ENCODE measurements at places on chromosomes 1 and 21.
A peak's percentile ranks its signal among the peaks of the same experiment; 100 is the strongest.

DNA sequence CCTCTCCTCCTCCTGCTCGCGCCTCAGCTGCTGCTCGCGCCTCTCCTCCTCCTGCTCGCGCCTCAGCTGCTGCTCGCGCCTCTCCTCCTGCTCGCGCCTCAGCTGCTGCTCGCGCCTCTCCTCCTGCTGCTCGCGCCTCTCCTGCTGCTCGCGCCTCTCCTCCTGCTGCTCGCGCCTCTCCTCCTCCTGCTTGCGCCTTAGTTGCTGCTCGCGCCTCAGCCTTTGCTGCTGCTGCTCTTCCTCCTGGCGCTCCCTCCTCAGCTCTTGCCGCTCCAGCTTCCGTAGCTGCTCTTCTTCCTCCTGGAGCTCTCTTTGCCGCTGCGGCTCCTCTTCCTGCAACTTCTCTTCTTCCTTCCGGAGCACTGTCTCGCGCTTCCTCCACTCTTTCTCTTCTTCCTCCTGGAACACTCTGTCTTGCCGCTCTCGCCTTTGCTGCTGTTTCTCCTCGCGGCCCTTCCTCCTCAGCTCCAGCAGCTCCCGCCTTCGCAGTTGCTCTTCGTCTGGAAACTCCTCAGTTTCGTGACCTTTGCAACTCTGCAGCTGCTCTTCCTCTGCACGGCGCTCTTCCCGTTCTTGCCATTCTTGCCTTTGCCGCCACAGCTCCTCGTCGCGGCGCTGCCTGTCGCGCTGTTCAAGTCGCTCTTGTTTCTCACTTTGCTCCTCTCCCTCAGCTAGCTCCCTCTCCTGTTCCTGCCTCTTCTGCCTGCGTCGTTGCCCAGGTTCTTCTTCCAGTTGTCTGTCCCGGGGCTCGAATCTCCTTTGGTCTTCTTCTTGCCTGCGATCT lies 3.0 kb downstream of the TCHH start:
- no peak for DNase-seq

DNA sequence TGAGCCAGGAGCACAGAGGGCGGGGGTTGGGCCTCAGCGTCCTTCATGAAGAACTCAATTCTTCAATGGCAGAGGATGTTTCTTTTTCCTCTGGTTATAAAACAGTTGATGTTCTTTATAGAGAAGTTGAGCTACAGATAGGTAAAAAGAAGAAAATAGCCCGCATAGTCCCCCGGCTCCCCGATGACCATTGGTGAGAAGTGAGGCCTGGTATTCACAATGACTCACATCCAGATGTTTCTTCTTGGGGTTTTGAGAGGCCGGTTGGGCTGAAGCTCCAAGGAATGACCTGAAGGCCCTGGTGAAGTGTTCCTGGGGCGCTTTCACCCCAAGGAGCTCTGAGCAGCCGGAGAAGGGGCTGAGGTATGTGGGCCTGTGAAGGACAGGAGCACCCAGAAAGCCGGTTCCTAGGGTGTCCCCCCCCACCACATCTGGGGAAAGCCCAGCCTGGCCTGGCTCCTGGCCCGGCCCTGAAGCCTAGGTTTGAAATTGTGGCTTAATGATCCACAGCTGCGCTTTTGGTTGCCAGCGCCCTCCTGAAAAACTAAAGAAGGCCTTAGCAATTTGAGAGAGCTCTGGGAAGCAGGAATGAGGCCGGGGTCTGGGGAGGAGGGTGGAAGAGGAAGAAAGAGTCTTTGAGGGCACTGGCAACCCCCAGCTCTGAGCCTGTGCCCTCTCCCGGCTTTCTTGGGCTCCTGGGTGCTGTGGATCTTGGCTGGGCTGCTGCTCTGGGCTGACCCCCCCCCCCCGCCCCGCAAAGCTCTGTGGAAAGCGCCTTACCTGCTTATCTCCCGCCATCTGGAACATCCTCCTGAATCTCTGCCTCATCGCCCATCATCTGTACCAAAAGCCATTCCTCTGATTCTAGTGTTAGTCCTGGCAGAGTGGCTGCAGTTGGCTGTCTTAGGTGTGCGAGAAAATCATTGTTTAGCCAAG lies 444.7 kb downstream of the CAMTA1 start:
- DNase-seq: no peak

GRCh38 chr1:204495777-204496176 lies 1.2 kb upstream of the PIK3C2B start:
- no peak for DNase-seq

GRCh38 chr1:155125511-155125945 lies 2.1 kb upstream of the EFNA1 start:
- DNase-seq: no peak

- no peak for DNase-seq
Measured at GRCh38 chr1:57839067-57839466, 415.2 kb upstream of the DAB1 start.

DNA sequence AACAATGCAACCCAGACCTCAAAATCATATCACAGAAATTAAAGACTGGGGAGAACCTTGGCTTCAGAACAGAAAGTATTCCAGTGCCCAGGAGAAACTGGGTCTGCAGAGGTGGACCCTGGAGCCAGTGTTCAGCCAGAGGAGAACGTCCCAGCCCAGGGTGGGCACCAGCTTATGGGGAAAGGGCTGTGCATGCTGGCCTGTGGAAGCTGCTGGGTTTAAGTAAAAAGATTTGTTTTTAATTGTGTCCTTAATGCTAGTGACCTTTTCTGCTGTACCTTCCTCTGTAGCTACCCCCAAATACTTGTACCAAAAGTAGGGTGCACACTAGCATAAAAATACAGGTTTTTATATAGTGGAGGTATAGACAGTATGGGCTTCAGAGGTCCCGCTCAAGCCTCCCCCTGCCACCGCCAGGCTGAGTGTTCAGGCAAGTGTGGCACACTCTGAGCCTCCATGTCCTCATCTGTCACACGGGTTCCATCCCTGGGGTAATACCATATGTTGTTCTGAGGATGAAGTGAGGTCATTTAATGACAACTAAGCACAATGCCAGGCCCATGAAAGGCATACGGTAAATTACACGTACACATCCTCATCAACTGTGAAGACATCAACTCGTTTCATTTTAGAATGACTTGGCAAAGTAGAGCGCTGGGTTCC lies 47.0 kb downstream of the SLC37A1 start:
- DNase-seq: no peak

DNA sequence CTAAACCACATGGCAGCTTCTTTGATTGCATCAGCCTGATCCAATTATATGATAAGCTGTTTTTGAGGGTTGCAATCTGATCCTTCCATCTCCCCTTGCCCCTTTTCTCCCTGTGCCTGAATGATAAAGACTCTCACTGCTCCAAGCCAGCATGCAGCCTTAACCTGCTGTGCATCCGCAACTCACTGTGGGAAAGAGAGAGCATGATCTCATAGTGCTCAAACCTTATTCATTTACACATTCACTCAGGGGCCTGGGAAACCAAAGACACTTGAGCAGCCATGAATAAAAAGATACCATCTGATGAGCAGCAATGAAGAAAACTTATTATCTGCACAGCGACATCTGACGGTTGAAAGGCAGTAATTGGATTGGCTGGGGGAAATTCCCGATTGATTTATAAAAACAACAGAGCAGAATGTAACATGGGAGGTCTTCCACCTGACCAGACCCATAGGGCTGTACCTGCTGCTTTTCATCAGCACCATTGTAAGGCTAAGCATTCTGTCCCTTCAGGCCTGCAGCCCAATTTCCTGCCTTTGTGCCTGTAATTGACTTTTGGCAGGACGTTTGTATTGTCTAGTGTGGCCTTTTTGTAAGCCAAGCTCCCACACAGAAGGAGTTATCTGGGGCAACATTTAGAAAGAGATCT lies 62.5 kb downstream of the KIAA0040 start:
- no peak for DNase-seq

GRCh38 chr21:43864313-43864961 lies 586 bp upstream of the AGPAT3 start:
- peak; percentile 60 for DNase-seq

GRCh38 chr1:76725864-76726619 lies 141.2 kb upstream of the ST6GALNAC5 start:
- DNase-seq: no peak

GRCh38 chr21:45858180-45858579 lies 123.4 kb upstream of the COL6A1 start:
- DNase-seq: no peak

GRCh38 chr1:93095804-93096585 lies 16.9 kb downstream of the MTF2 start:
- no peak for DNase-seq

- no peak for DNase-seq
Measured at GRCh38 chr1:95034506-95034905, 38.2 kb downstream of the ALG14 start.

DNA sequence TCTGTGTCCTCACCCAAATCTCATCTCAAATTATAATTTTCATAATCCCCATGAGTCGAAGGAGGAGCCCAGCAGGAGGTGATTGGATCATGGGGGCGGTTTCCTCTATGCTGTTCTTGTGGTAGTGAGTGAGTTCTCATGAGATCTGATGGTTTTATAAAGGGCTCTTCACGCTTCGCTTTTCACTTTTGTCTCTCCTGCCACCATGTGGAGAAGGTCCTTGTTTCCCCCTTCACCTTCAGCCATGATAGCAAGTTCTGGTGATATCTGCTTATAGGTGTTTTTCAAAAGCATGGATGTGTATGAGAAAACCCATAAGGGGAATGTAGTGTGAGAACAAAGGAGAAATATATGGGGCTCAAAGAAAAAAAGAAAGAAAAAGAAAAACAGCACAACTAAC lies 405.9 kb upstream of the RGS18 start:
- DNase-seq: no peak

DNA sequence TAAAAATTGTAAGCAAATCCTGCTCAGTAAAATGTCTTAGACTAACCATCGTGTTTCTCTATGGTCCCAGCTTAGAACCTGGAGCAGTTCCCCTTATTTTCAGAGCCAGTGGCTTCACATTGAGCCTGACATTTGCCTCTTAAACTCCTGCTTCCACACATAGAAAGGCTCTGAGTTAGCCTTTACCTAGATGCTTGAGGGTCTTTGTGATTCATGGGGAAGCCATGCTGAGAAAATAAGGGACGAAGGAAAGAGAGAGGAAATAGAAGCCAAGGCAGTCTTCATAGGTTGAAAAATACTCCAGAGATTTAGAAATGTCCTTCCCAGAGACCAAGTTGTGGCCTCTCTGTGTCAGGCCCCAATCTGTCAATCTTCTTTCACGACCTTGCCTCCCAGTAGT lies 16.1 kb upstream of the RBBP5 start:
- no peak for DNase-seq

DNA sequence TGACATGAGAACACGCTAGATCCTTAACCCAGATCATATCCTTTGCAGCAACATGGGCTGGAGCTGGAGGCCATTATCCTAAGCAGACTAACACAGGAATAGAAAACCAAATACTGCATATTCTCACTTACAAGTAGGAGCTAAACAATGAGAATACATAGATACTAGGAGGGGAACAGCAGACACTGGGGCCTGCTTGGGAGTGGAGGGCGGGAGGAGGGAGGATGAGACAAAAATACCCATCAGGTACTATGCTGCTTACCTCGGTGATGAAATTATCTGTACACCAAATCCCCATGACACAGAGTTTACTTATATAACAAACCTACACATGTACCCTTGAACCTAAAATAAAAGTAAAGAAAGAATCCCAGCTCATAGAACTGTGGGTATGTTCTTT lies 1.2 kb upstream of the MOB3C start:
- no peak for DNase-seq

GRCh38 chr1:53409695-53410094 lies 49.5 kb upstream of the DMRTB1 start:
- no peak for DNase-seq

DNA sequence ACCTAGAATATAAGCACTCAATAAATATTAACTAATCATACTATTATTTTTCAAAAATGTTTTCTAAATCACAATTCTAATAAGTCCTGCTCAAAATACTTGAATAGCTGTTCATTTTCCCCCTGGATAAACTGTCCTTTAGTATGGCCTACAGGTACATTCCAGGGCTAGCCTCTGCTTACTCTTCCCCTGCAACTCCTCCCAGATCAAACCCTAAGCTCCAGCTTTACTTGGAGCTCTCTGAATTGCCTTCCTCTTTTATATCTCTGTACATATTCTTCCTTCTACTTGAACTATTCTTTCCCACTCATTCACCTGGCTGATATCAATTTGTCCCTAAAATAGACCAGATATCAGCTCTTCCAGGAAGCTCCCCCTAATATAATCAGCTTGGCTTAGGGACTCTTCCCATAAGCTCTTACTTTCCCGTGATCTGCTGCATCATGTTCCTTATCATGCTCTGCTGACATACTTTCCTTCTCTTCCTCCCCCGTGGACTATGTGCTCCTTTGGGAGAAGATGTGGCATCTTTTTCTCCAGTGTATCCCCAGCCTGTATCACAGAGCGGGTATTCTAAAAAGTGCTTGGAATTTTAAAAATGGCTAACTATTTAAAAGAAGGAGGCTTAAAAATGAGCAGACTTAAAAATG lies 43.1 kb upstream of the PIGC start:
- no peak for DNase-seq

GRCh38 chr1:28170001-28170596 lies 6.4 kb downstream of the PTAFR start:
- no peak for DNase-seq

GRCh38 chr1:56934430-56935060 lies 31.3 kb downstream of the C8B start:
- no peak for DNase-seq

DNA sequence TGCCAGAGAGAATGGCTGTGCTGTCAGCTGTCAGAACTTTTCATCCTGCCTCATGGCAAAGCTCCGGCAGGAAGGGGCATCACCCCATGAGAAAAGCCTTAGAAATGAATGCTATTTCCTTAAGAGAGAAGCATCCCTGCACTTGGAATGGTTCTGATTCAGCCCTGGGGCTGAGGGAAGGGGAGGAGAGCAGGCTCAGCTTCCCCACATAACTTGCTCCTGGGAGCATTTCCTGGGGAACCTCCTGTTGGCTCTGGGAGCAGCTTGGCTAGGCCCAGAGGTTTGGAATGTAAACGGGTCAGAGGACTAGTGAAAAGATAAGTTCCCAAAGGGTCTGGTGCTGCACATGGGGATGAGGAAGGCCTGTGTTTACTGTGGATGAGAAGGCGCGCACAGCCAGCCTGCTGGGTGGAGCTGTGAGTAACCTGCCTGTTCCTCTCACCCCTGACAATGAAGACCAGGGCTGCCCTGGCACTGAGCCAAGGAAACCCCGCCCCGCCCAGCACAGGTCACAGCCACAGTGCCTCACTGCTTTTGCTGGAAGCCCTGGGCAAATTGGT lies 5.0 kb downstream of the PRELP start:
- peak; percentile 21 for DNase-seq

DNA sequence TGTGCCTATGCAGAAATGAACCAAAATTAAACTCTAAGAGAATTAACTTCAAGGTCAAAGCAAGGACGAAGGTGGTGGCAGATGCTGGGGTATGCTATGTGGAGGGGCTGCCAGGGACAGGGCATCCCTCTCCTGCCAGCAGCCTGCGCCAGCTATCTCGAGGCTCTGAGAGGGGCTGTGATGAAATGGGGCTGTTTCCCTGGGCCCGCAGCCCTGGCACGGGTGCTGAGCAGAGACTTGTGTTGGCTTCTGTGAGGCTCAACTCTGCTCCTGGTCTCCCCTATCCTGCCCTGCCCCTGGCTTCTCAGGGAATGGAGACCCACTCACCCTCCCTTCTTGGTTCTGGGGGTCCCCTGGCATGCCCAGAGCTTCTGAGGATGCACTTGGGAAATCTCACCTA lies 41.9 kb upstream of the TIAM1 start:
- DNase-seq: no peak

GRCh38 chr1:225746361-225747179 lies 31.1 kb upstream of the SRP9 start:
- peak; percentile 51 for DNase-seq

Data from HCT116 (cell line).